B cell (primary cell): ENCODE measurements at places on chromosomes 16 and 17.

DNA sequence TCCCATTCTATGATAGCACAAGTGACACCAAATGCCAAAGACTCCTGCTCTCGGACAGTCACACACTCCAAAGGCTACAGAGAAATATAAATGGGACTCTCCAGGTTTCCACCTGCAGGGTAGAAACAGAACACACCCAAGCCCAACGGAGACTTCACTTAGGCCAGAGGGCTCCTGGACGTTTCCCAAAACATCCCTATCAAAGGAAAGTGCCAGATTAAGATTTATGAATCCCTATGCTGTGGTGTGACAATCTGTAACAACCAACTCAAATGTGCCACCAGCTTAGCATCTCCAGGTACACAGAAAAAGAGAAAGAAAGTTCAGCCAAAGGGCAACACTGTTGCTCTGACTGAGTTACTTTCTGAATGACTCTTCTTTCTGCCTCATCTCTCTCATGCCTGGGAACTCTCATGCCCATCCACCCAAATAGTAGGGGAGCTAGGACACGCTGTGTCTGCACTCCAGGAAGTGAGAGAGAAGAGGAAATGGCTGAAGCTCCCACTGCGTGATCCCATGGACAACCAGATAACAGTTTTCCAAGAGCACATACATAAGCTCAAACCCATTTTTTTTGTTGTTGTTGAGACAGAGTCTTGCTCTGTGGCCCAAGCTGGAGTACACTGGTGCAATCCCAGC lies 49.7 kb downstream of the SMG6 start:
- no peak for DNase-seq

DNA sequence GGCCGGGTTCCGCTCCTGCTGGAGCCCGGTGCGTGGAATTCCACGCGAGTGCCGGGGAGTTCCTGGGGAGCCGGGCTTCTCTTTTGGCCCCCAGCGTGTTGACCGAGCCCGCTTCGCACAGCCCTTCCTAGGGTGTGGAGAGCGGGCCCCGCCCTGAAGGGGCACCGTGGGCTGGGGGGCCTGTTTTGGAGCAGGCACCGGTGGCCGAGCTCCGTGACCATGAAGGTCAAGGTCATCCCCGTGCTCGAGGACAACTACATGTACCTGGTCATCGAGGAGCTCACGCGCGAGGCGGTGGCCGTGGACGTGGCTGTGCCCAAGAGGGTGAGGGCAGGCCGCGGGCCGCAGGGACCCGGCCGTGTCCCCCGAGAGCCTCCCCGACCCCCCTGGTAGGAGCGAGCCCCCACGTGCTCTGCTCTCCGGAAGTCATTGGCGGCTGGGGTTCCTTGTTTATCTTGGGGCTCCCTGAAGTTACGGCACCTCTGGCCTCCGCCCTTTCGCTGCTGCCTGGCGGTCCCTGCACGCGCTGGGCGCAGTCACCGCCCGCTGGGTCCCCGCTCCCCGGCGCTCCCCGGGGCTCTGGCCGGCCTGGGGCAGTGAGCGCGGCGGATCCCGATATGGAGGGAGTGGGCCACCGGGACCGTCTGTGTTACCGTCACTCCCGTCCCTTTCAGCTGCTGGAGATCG lies 528 bp downstream of the HAGHL start:
- peak; percentile 69 for DNase-seq

- DNase-seq, result no peak
These were observed 426.3 kb downstream of the SLC39A11 start for GRCh38 chr17:72665852-72666851.

GRCh38 chr17:78717431-78717980 lies 64.6 kb downstream of the CYTH1 start:
- no peak for DNase-seq

GRCh38 chr17:8287651-8288335 lies 677 bp upstream of the RANGRF start:
- no peak for DNase-seq
